ENCODE measurements at places on chromosomes 11 and 22.
A peak's percentile ranks its signal among the peaks of the same experiment; 100 is the strongest.

DNA sequence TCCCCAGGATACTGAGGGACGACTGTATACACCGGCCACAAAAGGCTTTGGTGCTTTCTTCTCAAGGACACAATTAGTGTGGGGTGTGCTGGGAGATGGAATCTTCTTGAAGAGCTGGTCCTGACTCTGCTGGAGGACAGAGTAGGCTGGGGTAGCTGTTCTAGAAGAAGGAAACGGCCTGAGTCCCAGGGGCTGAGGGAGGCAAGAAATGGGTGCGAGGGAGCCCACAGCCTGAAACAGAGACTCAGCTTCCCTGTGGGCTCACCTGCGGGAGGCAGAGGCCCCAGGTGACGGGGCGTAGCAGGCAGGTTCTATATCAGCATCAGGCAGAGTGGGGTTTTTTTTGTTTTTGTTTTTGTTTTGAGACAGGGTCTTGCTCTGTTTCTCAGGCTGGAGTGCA, 36.6 kb downstream of the PARVG start:
- no peak for DNase-seq

DNA sequence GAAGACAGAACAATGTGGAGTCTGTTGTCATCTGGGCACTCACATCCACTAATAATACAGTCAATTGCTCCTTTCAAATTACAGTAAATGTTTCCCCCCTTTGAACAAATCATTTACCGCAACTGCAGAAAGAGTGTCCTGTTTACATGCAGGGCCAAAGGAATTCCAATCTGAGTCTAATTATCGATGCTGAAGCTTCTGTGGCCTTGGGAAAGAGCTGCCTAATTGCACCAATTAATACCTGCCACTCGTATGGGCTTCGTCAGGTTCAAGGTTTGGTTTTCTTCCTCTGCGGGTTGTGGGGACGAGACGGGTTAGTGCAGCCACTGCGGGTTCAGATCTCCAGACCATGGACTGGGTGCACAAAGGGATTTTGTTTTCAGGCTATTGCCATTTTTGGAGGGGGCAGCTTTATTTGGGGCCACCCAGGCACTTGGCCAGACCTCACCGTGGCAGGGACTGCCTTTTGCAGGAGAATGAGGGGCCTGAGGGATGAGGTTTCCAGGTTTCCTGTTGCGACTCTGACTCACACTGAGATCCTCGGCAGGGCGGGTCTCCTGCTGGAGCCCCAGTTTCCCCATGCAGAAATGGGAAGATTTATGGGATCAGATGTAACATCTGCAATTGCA, 147.6 kb downstream of the MIAT start:
- DNase-seq, result no peak

GRCh38 chr11:63906585-63906984, 10.4 kb downstream of the RCOR2 start:
- DNase-seq, result peak; percentile 58

DNA sequence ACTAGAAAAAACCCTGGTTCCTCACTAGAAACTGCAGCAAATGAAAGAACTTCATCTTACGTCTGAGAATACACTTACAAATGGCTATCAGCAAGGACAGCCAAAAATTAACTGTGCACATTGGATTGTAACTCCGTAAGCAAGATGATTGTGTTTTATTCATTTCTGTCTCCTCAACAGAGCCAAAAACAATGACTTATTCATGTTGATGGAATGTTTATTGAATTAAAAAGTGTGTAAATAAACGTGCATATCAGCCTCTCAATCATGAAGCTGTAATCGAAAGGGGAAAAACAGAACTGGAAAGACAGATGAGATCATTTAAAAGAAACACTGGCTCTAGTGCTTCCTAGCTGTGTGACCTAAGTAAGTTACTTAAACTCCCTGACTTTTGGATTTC, 307.5 kb upstream of the ZC3H12C start:
- no peak for DNase-seq

DNA sequence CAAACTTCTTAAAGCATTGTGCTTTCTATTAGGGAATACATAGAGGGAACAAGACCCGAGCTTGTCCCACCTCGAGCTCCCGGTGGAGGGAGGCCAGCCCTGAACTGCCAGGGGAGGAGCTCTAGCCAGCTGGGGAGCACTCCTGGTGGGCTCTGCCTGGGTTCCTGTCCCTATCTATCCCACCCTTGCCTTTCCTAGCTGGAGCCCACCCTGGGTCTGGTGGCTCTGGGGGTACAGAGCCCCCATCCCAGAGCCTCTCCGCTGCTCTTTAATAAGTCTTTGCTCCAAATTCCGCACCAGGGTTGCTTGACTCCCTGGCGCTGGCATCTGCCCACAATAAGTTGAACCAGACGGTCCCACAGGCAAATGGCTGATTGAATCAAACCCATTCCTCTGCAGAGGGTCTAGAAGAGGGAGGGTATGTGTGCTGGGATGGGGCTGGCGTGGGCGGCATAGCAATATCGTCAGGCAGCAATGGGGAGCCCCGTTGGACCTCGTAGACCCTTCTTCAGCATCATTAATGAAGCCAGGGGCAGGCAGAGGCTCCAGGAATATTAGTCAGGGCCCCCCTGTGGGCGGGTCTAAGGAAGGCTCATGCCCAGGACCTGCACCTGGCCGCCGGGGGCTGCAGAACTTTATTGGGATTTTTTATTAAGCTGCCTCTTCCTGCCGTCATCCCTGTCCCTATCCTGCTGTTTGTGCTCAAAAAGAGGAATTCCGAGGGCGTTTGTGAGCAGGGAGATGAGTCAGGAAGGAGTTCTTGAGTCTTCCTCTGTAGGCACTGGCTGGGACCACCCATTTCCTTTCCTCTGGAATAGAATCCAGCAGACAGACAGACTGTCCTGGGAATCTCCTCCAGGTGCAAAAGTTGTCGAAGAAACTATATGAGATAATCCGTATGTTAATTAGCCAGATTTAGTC, 38.5 kb upstream of the RIC3 start:
- DNase-seq, result no peak

GRCh38 chr11:65063532-65063931, 5.2 kb upstream of the NAALADL1 start:
- DNase-seq, result no peak

DNA sequence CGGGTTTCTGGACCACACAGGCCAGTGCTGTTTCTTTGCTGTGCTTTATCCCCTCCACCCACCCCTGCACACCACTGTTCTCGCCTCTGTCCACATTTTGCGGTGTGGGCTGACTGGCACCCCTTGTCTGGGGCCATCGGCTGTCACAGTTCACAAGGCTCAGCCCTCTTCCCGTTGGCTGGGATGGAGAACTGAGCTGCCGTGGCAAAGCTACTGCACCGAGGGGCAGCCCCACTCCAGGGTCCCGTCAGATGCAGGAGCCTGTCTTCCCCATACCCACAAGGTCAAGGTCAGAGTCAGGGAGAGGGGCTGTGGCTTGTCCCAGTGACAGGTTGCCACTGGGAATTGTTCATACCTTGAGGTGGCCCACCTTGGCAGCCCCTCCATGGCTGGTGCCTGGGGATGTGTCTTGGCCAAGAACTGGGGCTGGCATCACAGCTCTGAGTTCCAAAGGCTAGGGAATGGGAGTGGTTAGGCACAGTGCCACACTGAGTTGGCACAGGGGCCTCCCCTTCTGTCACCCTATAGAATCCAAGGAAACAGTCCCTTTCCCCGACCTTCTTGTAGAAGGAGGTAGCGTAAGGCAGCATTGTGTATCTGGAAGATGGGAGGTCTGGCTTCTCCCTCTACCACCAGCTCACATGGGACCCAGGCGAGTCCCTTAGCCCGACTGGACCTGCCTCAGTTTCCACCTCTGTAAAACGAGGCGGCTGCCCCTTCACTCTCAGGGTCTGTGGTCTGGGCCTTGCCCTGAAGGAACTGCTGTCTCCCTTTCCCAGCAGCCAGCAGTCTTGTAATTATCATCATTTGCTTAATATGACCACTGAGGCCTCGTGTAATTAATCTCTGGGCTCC, 3.4 kb downstream of the GRK2 start:
- DNase-seq, result no peak

- DNase-seq, result no peak
Measured at GRCh38 chr22:17540481-17540880, 22.8 kb upstream of the SLC25A18 start.

DNA sequence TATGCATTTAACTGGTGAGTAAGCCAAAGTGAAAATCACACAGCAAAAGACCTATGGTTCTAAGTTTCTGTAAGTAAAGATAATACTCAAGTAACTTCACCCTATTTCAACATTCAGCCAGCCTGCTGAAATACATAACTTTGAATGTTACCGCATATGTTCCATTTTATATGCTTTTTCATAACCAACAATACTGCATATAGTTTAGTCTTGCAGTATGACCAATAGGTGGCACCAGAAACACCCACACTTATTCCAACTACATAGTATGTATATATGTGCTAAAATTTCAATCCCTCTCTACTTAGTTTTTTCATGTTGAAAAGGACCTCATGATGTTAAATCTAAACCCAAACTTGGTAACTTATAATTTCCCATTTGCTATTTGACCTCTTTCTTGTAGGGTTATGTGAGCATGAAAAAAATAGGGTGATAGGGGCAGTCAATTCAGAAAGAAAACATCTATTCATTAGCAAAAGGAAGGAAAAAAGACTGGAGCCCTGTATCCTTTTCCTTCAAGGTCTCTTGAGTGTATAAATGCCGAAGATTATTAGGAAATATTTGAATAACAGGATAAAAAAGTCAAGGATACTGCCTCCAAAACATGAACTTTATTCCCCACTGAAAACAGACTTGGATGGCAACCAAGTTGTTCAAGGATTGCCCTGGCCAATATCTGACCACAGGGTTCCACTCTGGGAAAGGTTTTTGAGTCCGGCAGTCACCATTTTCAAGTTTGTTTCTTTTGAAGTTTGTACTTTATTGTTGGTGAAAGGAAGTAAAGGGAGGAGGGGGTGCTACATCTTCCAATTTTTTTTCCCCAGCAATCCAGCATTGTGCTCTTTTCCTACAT, 23.8 kb upstream of the FZD4 start:
- no peak for DNase-seq

All from hepatic stellate cell (primary cell).